ENCODE measurements at places on chromosomes 7 and 10.

DNA sequence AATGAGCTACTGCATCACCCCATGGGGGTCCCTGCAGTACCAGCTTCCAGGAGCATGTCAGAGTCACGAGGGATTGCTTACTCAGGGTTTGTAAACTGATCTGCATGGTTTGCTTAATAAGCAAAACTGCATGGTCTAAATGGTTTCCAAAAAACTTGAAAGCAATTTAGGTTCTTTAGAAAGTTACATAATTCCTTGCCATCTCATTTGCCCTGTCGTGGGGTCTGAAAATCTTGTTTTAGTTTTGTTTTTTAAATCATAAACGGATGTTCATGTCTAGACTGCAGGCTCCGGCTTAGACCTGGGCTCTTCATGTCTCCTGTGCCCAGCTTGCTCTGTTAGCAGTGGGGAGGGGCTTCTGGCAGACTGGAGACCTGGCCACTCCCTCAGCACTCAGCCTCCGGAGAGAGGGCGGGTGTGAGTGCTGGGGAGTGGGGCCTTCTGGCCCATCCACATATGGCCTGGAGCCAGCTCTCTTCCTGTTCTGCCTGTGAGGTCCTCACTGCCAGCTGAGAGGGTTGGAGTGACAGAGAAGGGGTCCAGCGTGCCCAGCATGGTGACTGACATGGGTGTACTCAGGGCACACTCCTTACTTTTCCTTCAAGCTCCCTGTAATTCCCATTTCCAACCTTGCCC is 17.5 kb downstream of the PRF1 start:
- DNase-seq: no peak

DNA sequence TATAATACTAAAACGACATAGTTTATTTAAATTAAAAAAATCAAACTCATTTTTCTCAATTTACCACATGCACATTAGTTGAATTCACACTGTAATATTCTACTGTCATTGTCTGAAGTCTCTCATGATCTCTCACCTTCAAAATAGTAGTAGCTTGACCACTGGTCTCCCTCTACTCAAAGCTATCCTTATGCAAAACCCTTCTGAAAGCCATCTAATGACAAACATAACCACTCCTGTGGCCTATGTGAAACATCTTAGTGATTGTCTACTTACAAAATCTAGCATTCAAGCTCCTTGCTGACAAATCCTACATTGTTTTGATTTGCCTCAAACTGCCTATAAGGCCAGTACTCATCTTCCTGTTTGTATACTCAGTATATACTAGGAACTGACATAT is 606.0 kb upstream of the GHITM start:
- no peak for DNase-seq

DNA sequence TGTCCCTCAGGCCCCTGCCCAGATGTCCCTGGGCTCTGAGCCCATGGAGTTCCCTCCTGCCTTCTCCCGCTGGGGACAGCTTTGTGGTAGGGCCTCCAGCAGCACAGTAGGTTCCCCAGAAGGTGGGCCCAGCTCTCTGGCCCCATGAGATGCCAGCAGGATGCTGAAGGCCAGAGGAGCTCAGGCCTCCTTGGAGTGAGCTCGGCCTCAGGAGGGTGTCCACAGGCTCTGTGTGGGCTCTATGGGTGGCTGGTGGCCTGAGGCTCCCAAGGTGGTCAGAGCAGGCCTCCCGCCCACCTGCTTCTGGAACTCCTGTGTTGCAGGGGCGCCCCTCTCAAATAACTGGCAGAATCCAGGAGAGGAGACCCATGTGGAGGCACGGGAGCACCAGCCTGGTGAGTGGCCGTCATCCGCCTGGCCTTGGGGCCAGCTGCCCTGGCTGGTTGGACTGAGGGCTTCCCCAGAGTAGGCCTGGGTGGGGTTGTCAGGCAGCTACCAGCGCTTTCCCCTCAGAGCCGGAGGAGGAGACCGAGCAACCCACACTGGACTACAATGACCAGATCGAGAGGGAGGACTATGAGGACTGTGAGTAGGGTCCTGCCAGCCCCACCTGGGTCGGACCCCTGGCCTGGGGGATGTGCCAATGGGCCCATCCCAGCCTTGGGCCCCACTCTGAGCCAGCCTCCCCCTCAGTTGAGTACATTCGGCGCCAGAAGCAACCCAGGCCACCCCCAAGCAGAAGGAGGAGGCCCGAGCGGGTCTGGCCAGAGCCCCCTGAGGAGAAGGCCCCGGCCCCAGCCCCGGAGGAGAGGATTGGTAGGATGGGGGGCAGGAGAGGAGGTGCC is 3.2 kb downstream of the AEBP1 start:
- no peak for DNase-seq

- DNase-seq: no peak
Observed at GRCh38 chr7:42237811-42238541, 967 bp upstream of the GLI3 start.

DNA sequence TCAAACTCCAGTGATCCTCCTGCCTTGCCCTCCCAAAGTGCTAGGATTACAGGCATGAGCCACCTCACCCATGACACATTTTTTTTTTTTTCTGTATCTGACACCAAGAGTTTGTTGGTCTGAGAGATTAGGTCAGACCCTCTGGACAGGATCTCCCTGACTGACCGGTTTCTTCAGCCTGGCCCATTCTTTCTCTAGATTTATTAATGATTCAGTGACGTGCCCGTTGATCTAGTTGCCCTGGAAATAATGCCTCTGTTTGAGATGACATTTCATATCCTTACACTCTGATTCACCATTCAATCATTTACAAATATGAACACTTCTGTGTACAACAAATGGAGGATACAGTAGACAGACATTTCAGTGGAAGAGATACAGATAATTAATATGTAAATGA is 1.4 kb upstream of the ZNF212 start:
- no peak for DNase-seq

DNA sequence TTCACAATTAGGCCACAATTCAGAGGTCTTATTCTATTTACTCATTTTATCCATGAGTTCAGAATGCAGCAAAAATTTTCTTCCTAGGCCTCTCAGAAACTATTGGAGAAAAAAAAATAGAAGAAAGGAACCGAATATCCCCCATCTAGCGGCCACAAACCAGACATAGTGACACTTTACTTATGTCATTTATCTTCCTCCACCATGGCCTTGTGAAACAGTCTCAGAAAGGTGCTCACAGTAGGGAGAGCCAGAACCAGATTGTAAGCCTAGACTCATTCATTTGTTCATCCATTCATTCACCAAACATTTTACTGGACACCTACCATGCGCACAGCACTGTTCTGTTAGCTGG is 16.0 kb downstream of the CREB3L2 start:
- DNase-seq: no peak

DNA sequence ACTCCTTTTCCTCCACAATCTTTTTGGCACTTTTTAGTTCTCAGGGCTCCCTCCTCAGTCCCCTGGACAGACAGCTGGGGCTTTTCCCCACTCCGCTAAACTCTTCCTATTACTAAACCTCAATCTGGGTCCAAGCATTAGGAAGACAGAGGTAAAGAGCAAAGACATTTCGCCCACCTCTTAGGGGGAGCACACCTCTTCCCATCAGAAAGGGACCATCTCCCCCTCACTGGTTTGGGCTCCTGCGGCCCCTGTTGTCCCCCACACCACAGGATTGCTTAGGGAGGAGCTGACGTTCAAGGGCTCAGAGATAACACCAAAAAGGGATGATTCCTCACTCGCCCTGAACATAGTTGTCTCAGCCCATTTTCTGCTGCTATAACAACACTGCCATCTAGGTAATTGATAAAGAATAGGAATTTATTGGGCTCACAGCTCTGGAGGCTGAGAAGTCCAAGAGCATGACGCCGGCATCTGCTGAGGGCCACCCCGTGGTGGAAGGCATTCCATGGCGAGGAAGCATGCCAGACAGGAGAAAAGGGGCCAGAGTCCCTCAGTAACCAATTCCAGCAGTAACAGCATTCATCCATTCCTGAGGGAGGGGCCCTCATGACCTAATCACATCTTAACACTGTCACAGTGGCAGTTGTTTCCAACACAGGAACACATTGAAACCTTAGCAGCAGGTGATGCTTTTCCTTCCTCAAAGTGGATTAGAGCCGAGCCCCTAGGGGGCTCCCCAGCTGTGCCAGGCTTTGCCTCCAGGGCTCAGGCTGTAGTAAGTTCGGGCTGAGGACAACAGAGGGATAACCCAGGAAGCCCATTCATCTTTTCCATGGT is 209.6 kb downstream of the EBF3 start:
- no peak for DNase-seq

DNA sequence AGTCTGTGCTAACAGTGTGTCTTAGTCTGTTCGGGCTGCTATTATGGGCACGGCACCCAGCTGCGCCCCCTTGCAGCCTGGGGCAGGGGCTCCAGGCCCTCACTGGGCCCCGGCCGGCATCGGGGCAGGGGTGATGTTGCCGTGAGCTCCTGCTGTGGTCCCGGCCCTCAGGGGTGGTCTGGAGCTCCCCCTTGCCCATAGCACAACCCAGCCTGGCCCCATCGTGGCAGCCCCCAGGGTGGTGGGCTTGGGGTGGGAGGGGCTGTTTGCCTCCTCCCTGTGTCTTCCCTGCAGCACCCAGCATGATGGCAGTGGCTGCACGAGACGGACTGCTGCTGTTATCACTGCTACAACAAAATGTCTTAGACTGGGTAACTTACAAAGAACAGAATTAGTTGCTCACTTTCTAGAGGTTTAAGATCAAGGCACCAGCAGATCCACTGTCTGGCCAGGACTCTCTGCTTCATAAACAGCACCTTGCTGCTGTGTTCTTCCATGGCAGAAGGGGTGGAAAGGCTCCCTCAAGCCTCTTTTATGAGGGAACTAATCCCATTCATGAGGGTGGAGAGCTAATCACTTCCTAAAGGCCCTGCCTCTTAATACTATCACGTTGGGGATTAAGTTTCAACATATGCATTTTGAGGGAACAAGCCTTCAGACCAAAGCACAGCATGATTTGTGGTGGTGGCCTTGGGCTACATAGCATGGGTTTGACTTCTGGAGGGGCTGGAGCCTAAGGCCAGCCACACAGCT is 149.5 kb downstream of the SEC23IP start:
- no peak for DNase-seq

DNA sequence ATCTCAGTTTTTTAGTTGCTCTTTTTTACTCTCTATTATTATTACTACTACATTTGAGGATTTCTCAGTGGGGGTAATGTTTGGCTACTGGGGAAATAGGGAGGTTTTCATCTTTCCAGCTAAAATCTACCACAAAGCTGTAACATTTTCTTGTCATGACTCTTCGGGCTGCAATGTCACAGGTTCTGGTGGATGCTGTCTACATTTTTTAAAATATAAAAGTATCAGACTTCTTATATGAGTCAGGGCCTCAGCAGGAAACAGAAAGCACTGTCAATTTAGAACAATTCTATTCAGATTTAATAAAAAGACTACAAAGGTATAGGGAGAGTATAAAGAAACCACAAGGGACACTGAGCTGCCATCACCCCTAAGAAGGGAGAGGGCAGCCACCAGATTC is 61.6 kb downstream of the DNAJC12 start:
- no peak for DNase-seq

DNA sequence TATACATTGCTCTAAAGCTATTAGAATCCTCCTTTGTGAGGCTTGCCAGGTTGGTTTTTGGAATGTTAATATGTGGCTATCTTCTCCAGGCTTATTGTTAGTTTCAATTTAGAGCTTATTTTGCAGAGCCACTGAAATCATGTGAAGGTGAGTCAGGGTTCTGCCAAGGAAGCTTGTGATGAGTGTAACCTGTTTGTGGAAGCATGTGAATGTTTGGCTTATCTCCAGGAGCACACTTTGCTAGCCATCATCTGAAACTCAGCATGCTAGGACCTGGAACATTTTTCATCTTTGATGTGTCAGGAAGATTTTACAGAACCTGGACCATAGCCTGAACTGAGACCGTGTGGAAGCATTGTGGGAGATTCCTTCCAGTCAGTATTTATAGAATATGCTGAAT is 197.3 kb downstream of the PPP1R9A start:
- DNase-seq: no peak

- no peak for DNase-seq
Observed at GRCh38 chr10:111125102-111125501, 48.3 kb downstream of the ADRA2A start.

DNA sequence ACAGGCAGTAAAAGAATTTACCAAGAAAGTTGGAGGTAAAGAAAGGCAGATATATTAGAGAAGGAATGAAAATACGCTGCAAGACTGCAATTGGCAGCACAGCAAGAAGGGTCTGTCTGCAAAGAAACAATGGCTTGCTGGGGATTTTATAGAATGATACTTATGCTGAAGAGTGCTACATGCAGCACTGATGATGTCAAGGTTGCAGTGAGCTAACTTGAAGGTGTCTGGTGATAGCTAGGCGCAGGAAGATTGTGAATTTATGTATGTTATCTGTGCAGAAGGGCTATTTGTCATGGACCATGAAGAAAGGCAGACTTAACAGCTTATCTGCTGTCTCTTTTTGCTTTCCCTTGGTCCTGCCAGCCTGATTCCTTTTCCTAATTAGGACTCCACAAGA is 319.3 kb upstream of the KMT2E start:
- no peak for DNase-seq

GRCh38 chr7:113756250-113756649 is 162.6 kb downstream of the PPP1R3A start:
- no peak for DNase-seq

DNA sequence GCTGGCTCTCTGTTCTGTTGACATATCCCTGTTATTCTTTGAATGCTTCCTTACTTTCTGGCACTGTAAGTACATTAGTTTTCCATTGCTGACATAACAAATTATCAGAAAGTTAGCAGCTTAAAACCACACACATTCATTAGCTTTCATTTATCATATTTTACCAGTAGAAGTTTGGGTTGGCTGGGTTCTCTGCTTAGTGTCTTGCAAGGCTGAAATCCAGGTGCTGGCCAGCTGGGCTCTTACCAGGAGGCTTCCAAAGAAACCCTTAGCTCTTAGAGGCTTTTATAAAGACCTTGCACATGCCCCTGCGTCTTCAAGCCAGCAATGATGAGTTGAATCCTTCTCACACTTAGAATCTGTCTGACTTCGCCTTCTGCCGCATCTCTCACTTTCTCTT is 160.6 kb downstream of the MLLT10 start:
- no peak for DNase-seq

DNA sequence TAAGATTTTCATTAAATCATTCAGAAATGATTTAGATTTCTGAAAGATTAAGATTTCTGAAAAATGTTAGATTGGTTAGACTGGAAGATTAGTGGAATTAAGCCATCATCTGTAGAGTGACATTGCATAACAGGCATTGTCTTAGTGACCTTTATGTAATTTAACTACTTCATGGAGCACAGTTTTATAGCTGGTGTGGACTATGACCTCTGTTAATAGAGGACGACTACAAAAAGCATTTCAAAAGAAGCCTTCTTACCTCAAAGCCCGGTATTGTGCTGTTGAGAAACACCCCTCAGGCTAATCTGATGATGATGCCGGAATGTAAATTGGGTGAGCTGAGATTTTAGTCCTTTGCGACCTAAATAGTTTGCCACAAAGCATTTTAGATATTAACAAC is 55.6 kb downstream of the GALNT11 start:
- DNase-seq: no peak

DNA sequence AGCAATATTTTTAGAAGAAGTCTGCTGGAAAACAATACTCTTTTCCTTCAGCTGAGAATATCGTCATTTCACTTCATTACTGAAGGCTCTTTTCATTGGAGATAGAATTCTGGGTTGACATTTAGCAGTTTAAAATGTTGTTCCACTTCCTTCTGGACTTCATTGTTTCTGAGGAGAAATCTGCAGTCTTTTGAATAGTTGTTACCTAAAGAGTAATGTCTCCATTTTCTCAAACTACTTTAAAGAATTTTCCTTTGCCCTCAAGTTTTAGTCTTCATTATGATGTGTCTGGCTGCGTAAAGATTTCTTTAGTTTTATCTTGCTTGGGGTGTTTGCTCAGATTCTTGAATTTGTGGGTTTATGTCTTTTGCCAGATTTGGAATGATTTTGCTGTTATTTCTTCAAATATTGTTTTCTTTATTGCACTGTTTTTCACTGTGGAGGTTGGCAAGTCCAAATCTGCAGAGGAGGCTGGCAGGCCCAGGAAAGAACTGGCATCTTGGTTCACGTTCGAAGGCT is 136.3 kb downstream of the DNAJB6 start:
- no peak for DNase-seq
